ENCODE measurements at places on chromosomes 16 and 17.

DNA sequence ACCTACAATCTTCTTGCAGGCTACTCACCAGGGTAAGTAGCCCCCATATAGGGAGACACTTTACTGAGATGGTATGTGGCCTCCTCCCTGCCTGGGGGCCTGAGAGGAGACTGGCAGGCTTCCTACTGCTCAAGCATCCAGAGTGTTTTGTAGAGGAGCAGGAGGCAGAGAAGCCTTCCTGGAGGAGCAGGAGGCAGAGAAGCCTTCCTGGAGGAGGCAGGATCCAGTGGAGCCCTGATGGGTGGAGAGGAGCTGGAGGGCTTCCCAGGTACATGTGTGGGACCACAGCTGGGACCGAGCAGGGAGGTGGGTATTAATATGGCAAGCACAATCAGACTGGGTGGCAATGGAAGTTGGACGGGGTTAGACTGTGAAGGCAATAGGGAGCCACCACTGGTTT is 2.1 kb upstream of the ADGRG5 start:
- DNase-seq = no peak

DNA sequence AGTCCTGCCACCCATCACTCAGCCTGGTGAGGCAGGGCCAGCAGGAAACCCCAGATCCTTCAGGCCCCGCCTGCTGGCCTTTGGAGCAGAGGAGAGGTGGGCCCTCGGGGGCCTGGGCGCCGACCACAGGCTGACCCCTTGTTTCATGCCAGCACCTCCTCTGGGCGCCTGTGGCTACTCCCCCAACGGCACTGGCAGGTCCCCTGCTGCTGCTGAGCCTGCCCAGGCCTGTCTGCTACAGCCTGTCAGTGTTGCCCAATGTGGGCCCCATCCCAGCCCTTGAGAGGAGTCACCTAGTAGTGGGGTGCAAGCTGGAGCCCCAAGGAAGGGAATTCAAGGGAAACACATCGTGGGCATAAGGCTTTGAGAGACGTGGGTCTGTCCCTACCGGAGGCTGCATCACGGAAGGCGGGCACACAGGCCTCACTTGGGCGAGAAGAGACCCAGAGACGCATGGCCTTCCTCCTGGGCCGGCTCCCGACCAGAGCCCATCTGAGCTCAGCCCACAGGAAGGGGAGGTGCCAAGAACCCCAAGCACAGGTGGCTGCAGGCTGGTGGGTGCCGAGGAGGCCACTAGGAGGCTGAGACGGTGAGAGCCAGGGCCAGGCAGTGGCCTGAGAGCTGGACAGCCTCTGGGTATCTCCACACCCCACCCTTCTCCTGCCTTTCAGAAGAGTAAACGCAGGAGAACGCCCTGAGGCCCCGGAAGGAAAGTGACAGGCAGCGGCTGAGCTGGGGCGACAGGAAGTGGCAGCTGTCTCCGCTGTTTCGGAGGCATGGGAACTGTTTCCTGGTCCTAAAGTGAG is 8.0 kb upstream of the FASN start:
- DNase-seq = peak; percentile 76

GRCh38 chr17:3813171-3813570 is 12.2 kb upstream of the ITGAE start:
- no peak for DNase-seq

DNA sequence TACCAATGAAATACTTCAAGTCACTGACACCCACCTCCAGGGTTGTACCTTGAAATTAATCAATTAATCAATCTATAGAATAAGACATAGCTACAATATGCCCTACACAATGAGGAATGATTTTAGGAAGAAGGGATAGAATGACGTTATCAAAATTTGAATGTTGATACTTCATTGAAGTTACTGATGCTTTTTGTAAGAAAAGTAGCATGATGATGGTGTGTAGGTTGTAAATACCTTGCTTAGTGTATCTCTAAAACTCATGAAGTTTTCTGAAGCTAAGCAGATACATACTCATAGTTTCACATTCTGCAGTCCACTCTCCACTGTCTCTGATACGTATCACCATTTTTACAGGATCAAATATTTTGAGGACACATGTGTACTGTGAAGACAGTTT is 670.4 kb upstream of the GOT2 start:
- no peak for DNase-seq

DNA sequence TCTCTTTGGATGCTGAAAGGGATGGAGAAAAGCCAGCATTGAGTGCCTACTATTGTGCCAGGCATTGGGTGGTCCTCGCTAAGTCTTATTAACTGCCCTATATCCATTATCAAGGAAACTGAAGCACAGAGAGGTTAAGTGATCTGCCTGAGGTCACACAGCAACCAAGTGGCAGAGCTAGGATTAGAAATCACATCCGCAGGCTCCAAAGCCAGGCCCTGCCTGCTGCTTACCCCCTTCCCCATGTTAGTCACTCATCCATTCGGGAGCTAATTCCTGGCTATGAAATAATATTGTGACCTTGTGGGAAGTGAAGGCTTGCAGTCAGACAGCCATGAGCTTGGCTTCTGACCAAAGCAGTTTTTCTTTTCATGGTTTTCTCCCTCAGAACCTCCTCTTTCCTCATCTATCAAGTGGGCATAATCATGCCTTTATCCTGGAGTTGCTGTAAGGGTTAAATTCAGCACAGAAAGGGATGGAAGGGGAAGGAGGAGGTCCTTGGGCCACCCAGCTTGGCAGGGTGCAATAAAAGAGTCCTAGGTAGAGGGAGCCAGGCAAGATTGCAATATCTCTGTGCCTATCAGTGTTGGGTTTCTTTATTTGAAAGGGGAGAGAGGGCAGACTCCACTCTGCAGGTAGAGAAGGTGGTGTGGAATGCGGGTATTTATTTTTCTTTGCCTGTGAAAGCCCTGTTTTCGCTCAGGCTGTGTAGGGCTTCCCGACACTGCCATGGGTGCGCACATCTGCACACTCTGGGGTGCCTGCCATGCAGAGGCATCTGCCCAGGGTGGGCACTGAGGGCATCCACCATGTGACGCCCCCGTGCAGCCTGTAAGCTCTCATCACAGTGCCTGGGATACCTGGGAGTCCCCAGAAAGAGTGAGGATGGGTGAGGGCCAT is 11.3 kb downstream of the RAI1 start:
- DNase-seq = no peak

DNA sequence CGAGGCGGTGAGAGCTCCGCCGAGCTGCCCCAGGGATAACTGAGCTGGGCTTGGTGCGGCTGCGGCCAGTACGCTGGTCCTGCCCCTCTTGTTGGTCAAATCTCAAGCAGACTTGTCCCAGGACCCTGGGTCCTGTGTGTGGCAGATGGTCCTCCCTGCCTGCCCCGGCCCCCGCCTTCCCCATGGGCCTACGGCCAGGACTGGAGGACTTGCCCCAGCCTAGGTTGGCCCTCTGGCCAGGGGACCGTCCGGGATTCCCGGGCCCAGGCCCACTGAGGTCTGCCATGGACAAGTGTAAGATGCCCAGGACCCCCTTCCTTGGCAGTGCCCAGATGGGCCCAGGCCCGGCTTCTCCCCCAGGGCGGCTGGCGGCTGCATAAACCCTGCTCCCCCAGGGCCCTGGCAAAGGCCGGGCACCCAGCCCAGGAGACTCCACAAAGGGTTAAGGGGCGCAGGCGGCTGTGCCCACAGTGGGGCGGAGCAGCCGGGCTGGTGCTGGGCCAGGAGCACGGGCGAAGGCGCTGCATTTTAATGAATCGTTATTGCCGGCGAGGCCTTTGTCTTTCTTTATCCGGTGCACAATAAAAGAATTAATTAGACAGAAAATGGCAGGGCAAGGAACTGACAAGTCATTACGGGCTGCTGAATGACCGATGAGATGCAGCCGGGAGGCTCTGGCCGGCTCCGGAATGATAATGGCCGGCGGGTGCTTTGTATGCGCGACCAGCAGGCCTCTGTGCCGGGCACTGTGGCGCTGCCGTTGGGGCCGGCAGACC is 9.1 kb downstream of the SOX8 start:
- DNase-seq = no peak

GRCh38 chr17:38604479-38605403 is 1.0 kb downstream of the SRCIN1 start:
- peak; percentile 36 for DNase-seq

DNA sequence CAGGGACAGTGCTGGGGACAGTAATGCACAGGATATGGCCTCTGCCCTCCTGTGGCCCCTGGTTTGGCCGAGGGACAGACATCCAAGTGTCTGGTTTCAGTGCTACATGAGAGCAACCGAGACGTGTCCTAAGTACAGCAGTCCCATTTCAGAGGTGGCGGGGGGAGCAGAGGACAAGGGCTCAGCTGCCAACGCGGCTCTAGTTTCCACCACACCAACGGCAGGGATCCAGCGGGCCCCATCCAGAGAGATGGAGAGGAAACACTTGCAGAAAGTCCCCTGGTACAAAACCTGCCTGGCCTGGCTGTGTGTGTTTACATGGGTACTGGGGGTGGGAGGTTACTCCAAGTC is 125.8 kb upstream of the SMURF2 start:
- no peak for DNase-seq

DNA sequence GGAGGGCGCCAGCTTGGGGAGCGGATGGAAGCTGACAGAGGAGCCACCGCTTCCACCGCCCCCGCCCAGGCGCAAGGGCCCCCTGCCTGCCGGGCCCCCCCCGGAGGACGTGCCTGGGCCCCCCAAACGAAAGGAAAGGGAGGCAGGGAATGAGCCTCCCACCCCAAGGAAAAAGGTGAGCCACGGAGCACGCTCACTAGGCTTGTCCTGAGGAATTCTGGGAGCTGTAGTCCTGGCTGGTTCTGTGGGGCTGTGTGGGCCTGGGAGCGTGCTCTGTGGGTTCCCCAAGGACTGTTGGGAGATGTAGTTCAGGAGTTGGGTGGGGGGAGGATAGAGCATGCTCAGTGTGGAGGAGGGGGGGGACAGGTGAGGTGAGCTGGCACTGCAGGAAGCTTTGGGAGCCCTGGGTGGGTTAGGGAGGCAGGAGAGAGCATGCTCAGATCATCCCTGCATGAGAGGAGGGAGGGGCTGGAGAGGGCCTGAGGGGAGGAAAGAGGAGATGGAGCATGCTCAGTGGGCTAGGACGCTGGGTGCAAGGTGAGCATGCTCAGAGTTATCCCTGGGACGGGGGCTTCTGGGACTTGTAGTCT is 4.5 kb downstream of the FBXL19 start:
- DNase-seq = peak; percentile 37

GRCh38 chr17:65560628-65561451 is 608 bp downstream of the AXIN2 start:
- peak; percentile 46 for DNase-seq

DNA sequence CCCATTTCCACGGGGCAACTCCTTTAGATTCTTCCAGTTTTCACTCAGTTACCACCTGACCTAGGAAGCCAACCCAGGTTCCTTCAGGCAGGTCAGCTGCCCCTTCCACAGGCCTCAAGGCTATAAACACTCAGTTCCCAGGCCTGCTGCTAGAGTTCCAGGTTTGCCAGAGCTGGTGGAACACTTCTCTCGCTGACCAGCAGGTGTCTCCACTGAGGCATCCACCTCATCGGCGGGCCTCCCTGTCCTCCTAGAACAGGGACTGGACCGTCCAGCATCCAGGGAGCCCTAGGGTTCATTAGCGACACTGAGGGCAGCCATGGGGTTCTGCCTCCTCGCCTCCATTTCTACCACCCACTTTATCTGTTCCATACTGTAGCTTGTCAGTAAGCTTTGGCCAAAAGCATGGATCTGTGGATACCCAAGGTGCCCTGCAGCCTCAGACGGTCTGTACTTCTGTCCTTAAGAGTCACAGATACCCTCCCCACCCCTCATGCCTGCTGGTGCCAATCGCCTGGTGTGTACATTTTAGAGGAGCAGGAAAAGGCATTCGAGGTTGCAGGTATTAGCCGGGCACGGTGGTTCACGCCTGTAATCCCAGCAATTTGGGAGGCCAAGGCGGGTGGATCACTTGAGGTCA is 29.0 kb downstream of the PIMREG start:
- peak; percentile 87 for DNase-seq

- no peak for DNase-seq
These were observed 32.1 kb downstream of the ABR start for GRCh38 chr17:1147664-1148063.

DNA sequence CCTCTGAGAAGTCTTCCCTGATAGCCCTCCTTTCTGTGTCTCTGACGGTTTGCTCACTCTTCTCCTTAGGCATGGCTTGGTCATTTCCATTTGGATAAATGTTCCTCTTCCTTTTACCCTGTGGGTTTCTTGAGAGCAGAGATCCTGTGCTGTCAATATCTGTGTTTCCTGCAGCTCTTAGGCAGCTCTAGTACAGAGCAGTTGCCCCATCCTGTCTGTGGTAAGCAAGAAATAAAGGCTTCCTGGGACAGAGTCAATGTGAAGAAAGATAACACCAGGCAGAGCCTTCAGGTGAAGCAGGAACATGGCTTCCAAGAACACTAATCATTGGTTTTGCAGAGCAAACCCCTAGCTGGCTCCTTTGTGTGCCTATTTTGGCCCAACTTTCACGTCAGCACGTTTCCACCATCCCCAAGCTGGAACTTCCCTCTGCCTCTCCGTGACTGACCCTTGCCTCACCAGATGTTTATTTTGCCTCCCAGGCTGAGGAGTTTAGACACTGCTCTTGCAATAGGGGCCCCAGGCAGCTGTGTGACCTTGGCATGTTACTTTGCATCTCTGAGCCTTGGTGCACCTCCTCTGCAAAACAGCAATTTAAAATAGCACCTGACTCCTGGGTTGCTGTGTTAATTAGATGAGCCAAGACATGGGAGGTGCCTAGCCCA is 49.6 kb upstream of the SIAH1 start:
- peak; percentile 89 for DNase-seq

- peak; percentile 50 for DNase-seq
These were observed 1931.9 kb downstream of the TP53TG3F start for GRCh38 chr16:35391328-35391727.

DNA sequence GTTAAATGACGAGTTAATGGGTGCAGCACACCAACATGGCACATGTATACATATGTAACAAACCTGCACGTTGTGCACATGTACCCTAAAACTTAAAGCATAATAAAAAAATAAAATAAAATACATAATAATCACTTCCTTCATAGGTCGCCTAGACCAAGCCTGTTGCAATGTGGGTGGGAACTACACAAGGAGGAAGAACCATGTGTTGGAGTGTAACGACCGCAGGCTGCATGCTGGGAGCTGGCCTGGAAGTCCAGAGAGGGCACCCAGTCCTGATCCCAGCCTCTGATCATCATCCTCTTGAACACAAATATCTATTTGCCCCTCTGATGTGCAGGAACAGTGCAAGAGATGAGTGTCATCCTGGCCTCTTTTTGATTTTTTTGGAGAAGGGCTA is 224.7 kb upstream of the ASIC2 start:
- peak; percentile 55 for DNase-seq

GRCh38 chr16:88754912-88755744 is 29.9 kb downstream of the PIEZO1 start:
- no peak for DNase-seq

- no peak for DNase-seq
These were observed 394.5 kb upstream of the C16orf82 start for GRCh38 chr16:26672206-26672605.

DNA sequence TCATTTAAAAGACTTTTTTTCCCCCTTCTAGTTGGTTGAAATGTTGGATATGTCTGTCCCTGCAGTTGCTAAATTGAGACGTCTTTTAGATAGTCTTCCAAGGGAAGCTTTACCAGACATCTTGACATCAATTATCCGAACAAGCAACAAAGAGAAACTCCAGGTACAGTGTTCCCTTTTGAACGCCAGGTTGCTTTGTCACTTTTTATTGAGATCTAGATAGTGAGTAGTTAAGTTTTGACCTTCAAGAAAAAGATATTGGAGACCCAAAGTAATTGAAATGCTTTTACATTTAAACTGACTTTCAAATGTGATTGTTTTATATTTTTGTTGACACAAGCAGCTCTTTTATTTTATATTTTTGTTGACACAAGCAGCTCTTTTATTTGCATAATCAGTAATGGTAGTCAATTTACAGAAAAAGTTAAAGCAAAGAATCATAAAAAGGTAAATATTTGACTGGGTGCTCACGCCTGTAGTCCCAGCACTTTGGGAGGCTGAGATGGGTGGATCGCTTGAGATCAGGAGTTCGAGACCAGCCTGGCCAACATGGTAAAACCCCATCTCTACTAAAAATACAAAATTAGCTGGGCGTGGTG is 9.3 kb upstream of the ABCC11 start:
- no peak for DNase-seq
